ENCODE measurements at places on chromosomes 16 and 17.

- no peak for DNase-seq
Observed at GRCh38 chr16:70709457-70709856, 23.6 kb upstream of the MTSS2 start.

DNA sequence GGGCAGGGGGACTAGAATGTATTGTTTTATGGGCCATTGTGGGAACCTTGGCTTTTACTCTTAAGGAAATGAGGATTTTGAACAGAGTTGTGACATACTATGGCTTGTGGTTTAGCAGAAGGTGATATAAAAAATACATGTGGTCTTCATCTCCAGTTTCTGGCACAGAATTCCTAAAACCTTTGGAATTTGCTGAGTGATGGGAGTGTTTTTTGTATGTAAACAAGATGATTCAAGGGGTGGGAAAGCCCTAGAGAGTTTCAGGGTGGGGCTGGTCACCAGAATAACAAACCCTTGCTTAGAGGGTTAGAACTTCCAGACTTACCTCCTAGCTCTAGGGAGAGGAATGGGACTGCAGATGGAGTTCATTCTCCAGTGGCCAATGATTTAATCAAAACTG lies 316.1 kb downstream of the PHKB start:
- DNase-seq, result no peak

- DNase-seq, result no peak
Observed at GRCh38 chr17:28719021-28719433, 758 bp upstream of the RPL23A start.

DNA sequence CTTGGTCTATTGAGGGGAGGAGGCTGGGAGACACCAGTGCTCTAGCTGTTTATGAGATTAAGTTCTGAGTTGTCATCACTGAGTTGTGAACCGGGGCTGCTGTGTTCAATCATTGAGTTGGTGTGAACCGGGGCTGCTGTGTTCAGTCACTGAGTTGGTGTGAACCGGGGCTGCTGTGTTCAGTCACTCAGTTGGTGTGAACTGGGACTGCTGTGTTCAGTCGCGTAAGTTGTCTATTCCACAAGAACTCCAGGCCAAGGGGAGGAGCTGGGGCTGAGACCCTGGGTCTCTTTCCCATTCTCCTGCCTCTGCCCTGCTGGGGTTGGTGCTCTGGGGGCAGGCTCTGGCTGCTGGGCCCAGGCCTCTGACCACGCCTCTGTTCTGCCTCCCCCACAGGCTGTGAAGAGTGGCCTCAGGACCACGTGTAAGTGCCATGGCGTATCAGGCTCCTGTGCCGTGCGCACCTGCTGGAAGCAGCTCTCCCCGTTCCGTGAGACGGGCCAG lies 24.5 kb downstream of the WNT9B start:
- DNase-seq, result no peak

DNA sequence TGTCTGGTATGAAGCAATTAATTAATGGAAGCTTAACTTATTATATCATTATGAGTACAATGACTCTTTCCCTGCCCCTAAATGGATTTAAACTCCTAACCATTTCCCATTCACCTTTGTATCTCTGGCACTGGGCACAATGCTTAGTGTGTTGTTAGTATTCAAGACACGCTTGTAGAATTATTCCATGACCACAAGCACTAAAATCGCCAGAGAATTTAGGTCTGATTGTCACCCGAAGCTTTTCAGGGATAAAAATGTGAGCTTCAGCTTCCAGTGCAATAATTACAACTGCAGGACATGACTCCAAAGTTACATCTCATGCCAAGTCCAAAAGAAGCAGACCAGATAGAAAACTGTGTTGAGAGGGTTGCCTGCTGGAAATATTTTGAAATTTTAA lies 101.6 kb downstream of the CDH8 start:
- DNase-seq, result no peak

DNA sequence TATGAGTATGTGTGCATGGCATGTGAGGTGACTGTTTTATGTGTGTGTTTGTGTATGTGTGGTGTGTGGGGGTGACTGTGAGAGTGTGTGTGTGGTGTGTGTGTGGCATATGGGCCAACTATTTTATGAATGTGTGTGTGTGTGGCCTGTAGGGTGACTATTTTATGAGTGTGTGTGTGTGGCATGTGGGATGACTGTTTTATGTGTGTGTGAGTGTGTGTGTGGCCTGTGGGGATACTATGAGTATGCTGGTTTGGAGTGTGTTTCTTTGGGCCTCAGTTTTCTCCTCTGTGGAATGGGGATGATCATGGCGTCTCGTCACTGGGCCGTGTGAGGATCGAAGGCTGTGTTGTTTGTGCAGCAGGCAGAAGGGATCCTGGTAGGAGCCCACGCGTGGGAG lies 152.1 kb upstream of the PLCG2 start:
- no peak for DNase-seq

DNA sequence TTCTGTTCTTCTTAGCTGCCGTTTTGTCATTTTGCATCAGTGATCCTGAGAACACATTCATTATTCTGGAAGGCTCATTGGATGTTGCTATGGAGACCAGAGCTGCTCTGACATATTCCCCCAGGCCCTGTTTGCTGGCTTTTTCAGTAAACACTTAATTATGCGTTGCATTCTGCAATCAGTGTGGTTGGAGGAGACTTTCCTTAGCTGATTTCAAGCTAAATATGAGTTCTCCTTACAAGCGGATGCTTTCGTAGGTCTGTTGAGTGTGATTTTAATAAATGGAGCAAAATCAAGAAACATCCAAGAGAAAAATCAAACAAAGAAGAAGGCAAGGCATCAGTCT lies 38.2 kb upstream of the NUDT7 start:
- DNase-seq, result no peak

DNA sequence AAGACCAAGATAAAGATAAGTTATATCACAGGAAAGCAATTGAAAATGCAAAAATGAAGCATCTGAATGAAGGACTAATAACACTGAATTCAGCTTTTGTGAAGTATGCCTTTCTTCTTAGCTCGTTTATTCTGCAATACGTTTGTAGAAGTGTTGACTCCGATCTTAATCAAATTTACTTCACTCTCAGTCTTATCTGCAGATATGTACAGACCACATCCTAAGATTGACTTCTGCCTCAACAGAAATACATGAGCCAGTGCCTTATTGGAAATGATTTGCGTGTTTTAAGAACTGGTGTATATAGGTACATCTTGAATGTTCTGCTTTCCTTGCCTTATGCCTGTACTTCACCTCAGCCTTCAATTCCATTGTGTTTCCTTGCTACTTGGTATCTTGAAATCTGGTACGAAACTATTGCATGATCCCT lies 1.3 kb downstream of the ATF7IP2 start:
- DNase-seq, result no peak

GRCh38 chr17:6508519-6509030 lies 47.8 kb downstream of the PITPNM3 start:
- DNase-seq, result no peak

- no peak for DNase-seq
Observed at GRCh38 chr16:28935346-28935745, 3.6 kb downstream of the CD19 start.

DNA sequence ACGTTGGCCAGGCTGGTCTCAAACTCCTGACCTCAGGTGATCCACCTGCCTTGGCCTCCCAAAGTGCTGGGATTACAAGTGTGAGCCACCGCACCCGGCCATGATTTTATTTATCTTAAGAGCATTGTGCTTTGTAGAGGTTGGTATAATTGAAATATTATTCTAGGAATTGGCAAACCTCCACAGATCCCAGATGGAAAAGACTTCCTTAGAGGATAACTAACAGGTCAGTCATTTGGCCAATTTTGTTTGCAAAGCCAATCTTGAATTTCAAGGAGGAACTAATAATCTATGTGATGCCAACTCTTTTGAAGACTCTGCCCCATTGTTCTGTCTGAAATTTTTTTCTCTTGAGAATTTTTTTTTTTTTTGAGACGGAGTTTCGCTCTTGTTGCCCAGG lies 46.7 kb upstream of the SLC5A10 start:
- no peak for DNase-seq

- DNase-seq, result no peak
Observed at GRCh38 chr17:4520060-4520893, 21.6 kb downstream of the SPNS2 start.

- DNase-seq, result peak; percentile 87
Observed at GRCh38 chr17:80263253-80264204, 2.9 kb downstream of the RNF213 start.
